ENCODE measurements at places on chromosomes 2 and 18. TPM values are rescaled to one million over a fixed set of nuclear protein-coding genes. Genes with fewer than 3 reads are reported as not detected.

DNA sequence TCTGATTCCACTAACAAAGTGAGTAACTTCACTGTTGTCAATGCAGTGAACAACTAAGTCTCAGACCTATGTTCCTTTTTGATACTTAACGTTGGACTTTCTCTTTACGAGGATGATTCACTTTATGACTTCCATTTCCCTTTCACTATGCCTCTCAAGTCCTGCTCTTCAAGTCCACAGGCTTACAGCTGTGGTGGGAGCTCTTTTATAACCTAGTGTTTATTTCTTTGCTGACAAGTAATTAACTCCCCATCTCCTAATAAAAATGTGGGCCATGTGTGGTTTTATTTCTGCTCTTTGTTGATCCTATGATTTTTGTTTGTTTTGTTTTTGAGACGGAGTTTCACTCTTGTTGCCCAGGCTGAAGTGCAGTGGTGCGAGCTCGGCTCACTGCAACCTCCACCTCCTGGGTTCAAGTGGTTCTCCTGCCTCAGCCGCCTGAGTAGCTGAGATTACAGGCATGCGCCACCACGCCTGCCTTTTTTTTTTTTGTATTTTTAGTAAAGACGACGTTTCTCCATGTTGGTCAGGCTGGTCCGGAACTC is 142.1 kb downstream of the USP34 start:
- no peak for DNase-seq

DNA sequence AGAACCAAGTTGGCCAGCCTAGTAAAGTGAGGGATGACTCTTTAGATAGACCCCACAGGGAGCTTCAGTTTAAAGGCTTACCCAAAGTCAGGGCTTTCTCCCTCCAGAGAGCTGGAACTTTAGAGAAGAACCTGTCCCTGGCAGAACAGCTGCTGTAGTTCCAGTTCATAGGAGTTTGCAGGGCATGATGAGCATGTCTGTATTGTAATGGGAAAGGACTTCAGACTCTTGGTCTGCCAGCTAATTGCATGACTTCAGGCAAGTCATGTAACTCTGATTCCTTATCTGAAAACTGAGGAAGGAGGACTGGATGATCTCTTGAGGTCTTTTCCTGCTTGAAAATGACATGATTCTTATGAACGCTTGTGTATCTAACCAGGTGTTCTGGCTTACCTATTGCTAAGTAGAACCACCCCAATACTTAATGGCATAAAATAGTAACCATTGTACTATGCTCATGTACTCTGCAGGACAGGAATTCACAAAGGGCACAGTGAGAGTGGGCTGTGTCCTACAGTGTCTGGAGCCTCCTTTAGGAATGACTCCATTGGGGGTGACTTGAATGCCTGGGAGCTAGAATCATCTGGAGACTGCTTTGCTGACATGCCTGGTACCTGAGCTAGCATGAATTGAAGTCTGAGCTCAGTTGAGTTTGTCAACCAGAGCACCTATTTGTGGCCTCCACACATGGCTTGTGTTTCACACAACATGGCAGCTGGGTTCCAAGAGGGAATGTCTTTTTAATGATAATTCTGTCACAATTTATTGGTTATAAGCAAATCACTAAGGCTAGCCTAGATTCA is 18.9 kb downstream of the SP5 start:
- no peak for DNase-seq

- DNase-seq = no peak
Observed at GRCh38 chr18:28514699-28515098, 337.8 kb upstream of the CDH2 start.

DNA sequence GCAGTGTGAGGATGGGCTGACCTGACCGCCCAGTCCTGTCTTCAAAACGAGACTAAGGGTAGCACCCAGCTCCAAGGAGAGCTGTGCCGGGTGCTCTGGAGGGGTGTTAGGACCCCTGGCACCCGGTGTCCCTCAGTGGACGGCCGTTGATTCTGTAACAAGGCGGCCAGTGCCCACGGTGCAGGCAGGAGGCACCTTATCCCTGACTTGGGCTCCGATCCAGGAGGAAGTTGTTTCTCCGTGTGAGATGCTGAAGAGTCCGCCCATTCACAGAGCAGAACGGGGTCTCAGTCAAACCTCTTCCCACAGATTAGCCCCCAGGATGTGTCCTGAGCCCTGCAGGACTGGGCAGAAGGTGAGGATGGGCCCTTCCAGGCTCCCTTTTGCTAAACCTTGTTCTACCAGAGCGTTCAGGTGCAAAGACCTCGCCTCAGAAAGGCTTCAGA is 123.0 kb downstream of the NFATC1 start:
- no peak for DNase-seq

GRCh38 chr2:226835420-226835795 is 446 bp upstream of the RHBDD1 start:
- DNase-seq = no peak

DNA sequence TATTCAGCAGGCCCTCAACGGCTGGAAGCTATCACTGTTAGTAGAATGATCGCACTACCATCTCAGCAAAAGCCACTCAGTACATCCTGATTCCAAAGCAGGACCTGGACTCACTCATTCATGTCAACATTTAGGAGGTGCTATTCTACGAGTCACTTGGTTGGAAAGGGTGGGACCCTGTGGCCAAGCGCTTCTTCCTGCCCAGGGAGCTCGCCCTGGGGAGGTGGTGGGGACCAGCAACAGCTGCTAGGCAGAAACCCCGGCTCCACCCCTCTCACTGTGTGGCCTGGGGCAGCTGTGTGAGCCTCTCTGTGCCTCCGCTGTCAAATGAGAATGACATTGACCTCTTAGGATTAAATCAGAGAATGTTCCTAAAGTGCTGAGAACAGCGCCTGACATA is 231.4 kb downstream of the EIPR1 start:
- DNase-seq = no peak

GRCh38 chr2:186195696-186196095 is 290.4 kb upstream of the ZC3H15 start:
- DNase-seq = no peak

DNA sequence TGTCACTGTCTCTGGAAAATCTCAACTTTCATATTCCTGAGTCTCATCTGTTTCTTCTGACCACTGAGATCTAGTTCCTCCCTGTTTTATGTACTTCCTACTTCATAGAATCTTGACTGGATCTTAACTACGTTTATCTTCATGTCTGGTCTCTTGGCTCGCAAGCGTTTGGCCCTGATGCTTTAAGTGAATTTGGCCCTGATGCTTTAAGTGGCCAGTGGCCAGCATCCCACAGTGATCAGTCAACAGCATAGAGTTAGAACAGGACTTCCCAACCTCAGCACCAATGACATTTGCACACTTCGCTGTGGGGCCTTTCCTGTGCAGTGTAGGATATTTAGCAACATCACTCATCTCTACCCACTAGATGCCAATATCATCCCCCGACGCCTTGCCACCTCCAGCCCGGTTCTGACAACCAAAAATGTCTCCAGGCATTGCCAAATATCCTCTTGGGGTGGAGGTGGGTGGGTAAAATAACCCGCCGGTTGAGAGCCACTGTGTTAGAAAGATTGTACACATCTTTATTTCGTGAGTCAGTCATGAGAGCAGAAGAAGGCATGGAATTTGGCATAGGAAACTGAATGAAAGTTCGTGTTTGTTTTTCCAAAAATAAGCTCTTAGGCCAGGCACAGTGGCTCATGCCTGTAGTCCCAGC is 12.2 kb downstream of the TM4SF20 start:
- DNase-seq = no peak

The KIF1A gene
- total RNA-seq = not detected

The RAB6C gene
- total RNA-seq = 0.52 TPM

The ACTG2 gene
- total RNA-seq = not detected
